CD4-positive, alpha-beta T cell (primary cell): ENCODE measurements at places on chromosomes 12 and 14. TPM values are rescaled to one million over a fixed set of nuclear protein-coding genes. Genes with fewer than 3 reads are reported as not detected.

GRCh38 chr14:39912192-39913100 is 480.2 kb upstream of the FBXO33 start:
- no peak for DNase-seq

Gene OR10AD1
- not detected for total RNA-seq

DNA sequence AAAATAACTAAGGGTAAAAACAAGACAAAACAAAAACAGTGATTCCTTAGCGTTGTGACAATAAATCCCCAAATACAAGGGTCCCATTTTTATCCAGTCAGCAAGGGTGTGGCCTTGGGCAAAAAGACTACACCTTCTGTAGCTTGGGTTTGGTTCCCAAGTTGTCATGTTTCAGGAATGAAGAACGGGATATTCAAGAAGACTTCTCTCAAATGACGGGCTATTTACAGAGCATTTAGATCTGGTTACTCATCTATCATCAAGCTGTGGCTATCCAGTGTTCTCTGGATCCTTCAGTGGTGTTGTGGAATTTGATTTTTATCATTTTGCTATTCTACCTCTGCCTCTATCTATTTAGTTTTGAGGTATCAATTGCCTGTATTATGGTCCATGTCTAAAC is 219.7 kb downstream of the SLC25A21 start:
- no peak for DNase-seq

DNA sequence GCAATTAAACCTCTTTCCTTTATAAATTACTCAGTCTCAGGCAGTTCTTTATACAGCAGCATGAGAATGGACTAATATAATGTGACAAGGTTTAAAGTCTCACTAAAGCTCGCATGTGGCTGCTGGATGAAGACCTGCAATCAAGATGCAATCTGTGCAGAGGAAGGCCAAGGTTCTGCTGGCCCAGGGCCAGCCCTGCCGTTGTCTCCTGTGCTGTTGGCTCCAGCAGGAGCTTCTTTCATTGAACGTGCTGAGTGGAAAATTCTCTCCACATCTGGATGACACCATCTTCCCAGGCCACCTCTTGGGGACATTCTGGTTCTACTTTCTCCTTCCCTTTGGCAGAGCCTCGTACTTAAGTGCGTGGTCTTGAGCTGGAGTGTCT is 742.2 kb downstream of the VRK1 start:
- DNase-seq = no peak

DNA sequence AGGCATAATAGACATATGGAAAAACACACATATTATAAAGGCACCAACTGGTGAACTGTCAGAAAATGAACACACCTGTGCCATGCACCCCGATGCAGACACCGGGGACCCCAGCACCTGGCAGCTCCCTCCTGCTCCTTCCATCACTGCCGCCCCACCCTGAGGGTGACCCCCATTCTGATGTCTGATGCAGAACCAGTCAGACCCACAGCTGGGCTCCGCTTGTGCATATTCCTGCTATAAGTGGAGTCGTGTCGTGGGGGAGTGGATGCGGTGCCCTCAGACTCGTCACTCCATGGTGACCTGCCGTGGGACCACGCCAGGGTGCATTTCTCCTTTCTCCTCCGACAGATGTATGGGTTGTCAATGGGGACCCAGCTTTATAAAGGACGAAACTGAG is 45.7 kb upstream of the MEG3 start:
- no peak for DNase-seq

DNA sequence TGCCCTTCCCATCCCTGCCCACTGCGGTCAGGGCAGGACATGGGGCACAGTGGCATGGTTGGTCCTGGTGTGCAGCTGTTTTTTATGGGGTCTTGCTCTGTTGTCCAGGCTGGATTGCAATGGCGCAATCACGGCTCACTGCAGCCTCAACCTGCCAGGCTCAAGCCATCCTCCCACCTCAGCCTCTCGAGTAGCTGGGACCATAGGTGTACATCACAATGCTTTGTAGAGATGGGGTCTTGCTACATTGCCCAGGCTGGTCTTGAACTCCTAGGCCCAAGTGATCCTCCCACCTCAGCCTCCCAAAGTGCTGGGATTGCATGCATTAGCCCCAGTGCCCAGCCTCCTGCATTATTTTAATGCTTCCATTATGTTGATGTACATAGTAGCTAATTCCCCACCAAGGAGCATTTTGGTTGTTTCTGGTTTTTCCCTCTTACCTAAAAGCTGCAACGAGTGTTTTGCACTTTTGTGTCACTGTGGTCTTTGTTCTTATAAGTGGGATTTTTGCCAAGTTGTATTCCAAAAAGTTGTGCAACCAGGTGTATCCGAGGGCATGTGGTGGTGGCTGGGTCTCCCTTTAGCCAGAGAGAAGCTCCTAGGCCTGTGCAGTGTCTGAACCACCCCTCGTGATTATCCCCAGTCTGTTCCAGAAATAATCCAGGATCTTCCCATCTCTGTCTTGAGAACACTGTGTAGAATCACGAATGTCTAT is 10.3 kb downstream of the TCHP start:
- no peak for DNase-seq

- DNase-seq = no peak
Observed at GRCh38 chr12:2779281-2779680, 15.5 kb upstream of the FKBP4 start.

DNA sequence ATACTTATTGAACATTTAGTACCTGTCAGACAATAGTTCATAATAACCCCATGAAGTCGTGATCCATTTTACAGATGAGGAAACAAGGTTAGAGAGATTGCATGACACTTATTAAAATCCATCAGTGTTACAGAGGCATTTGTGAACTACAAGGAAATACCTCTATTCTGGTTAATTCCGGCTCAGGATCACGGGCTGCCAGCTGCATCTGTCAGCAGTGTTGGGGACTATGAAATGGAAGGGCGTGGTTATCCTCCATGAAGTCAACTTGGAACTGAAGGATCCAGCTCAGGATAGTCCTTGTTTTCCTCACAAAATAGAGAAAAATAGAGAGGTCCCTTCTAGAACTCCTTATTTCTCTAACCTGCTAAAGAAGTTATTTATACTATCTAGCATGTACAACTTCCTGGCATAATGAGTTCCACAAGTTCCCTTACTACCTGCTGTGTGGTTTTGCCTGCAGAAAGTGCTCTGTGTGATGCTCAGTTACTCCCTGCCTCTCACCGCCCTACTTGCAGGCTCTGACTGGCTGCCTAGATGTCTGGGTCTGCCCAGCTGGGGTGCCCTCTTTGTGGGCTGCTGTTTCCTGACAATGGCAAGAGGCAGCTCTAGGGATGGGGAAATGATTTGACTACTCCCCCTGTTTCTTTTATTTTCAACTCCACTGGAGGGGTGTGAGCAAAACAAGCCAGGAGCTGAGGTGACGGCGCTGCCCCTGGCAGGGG is 36.8 kb downstream of the PLXNC1 start:
- DNase-seq = no peak

Gene COCH
- not detected for total RNA-seq
